NCI-H774 (cell line): ENCODE measurements at places on chromosomes 3 and 15.
A peak's percentile ranks its signal among the peaks of the same experiment; 100 is the strongest.

DNA sequence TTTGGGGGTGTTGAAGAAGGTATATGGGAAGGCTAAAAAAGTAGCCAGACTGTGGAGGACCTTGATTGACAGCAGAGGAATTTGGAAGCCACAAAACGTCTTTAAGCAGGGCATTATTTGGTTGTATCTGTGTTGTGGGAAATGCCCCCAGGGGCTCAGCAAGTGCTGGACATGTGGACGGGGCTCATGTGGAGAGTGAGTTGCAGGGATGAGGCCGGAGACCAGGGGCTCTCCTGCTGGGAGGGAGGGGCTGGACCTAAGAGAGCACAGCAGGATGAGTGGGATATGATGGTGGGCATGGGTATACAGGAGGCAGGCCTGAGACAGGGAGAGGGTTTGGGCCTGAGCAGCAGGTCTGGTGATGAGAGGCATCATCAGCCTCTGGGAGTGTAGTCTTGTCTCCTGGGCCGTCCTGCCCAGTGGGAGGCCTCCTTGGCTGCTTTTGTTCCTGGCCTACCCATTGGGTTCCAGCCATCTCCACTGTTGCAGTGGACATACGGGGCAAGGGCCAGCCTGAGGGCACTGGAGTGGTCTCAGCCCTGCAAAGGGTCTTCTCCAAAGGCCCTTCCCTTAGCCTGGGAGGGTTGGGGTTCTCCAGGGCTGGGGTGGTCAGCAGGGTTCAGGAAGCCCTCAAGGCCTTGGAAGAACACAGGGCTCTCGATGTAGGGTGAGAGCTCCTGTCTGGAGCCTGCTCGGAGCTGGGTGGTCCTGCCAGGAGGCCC, 27.5 kb downstream of the ACAD9 start:
- DNase-seq: no peak

DNA sequence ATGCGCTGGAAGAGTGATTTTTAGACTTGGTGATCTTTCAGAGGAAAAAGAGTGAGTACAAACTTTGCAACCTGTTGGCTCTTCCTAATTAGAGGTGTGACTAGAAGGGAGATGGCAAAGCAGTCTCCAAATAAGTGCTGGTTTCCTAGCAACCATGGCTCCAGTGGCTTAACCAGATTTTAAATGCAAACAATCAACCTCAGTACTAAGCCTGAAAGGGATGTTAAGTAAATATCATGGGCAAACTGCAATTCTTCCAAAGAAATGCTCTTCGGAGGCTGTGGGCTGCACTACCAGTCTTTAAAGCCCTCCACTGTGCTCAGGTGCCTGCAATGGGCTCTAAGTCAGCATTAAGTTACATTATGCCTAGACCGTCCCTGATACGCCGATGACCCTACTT, 678.1 kb upstream of the CCDC54 start:
- peak; percentile 64 for DNase-seq

GRCh38 chr3:42022355-42022754, 60.5 kb upstream of the ULK4 start:
- DNase-seq: no peak

DNA sequence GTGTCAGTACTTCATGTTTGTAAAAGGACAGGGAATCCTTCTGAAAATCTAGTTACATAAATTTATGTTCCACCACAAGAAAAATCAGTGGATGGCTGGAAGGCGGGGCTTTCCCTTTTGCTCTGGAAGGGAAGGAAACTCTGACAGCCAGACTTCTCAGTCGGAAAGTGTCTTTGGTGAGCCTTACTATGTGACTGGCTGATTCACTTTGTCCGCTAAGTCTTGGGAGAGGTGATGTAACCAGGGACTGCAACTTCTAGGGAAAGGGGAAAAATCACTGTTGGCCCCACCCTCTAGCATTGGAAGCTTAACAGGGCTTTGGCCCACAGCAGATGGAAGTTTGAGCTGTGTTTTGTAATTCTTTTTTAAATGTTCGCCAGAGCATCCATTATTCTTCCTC, 281.4 kb upstream of the CTDSPL start:
- DNase-seq: no peak

DNA sequence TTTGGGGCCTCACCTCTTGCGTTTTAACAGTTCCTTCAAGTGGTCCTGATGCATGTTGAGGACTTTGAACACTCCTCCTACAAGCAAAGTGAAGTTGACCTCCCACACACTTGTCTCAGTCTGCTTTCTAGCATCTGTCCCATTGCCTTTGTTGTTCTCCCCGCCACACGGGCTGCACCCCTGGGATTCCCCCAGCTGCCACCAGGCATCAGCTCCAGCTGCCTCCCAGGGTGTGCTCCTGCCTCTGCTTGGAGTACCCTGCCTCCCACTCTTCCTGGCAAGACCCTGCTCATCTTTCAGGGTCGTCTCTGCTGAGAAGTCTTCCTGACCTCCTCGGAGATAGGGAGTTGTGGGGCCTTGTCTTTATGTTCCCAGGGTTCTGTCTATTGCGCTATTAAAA, 52.2 kb downstream of the IGF1R start:
- no peak for DNase-seq

GRCh38 chr15:31452595-31453557, 126.2 kb downstream of the KLF13 start:
- no peak for DNase-seq

DNA sequence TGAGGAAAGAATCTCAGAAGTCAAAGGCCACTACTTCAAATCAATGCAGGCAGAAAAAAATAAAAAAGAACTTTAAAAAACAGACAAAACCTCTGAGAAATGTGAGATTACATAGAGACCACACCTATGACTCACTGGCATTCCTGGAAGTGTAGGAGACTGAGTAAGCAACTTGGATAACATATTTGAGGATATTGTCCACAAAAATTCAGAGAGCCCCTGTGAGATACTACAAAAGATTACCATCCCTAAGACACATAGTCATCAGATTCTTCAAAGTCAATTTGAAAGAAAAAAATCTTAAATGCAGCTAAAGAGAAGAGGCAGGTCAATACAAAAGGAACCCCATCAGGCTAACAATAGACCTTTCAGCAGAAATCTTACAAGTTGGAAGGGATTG, 887.3 kb downstream of the NTRK3 start:
- DNase-seq: no peak

- DNase-seq: no peak
These were observed 1.2 kb downstream of the YEATS2 start for GRCh38 chr3:183698756-183699155.

DNA sequence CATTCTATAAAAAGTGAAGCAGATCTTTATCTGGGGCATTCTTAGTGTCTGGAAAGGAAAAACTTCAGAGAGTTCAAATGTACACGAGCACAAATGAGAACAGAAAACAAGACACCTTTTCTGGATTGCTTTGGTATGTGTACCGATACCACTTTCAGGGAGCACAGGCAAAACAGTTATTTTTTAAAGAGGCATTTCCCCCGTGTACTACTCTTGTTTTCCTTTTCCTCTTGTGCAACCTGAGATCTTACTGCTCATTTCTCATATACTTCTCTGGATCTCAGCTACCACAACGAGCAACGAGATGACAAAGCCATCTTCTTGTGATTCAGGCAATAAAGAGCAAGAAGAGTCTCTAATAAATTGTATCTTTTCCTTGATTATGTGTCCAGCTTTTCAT, 463.6 kb downstream of the SHQ1 start:
- no peak for DNase-seq

- no peak for DNase-seq
These were observed 4.2 kb downstream of the ARPP21 start for GRCh38 chr3:35643495-35643894.

DNA sequence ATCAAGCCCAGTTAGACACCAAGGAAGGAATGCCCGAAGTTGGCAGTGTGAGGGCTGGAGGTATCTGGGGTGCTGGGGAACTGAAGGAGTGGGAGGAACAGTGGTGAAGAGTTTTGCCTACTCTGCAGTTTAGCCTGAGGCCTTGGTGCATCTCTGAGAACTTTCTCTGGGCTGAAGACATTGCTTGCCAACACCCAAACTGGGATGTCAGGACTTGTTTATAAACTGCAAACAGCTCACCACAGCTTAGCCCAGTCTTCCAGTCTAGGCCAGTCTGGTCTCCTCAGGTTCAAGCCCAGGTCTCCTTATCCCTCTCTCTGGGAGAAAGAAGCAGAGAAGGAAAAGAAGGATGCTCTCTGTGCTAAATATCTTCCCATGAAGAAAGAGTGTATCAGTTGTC, 68.0 kb upstream of the BOC start:
- no peak for DNase-seq

DNA sequence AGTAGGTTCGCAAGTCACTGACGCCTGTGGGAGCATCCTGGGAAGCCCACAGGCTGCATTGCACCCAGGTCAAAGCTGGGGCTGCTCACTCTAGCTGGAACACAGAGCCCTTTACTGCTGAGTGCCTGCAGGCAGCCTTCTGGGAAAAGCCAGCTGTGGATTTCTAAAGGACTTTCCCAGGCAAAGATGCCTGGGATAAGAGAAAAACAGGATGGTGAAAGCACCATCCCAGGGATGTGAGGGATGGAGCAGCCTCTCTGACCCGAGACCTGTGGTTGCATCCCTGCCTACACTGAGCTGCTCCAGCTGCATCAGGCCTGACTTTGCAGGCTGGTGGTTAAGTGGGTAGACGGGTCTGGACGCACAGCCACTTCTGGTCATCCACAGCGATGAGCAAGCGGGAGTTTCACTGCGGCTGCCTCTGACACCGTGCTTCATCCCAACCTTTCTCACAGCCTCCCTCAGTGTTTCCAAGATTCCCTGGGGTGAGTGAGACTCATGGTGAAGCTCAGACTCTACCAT, 52.5 kb upstream of the AMOTL2 start:
- DNase-seq: no peak

DNA sequence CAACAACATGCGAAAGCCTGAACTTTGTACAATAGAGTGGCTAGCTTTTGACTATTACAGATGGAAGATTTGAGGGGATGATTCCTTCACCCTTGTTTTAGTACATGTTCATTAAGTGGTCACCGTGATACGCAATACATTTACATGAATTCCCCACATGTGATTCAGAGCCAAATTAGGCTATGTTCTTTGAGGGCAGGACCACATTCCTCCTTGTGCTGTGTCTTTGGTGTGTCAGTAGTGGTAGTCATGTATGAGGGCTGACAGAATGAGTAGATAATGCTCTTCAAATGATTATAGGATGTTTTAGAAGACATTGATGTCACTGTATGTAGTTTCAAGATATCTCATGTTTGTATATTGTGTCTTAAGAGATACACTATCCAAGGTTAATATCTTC, 12.1 kb downstream of the PTPRG start:
- DNase-seq: no peak

DNA sequence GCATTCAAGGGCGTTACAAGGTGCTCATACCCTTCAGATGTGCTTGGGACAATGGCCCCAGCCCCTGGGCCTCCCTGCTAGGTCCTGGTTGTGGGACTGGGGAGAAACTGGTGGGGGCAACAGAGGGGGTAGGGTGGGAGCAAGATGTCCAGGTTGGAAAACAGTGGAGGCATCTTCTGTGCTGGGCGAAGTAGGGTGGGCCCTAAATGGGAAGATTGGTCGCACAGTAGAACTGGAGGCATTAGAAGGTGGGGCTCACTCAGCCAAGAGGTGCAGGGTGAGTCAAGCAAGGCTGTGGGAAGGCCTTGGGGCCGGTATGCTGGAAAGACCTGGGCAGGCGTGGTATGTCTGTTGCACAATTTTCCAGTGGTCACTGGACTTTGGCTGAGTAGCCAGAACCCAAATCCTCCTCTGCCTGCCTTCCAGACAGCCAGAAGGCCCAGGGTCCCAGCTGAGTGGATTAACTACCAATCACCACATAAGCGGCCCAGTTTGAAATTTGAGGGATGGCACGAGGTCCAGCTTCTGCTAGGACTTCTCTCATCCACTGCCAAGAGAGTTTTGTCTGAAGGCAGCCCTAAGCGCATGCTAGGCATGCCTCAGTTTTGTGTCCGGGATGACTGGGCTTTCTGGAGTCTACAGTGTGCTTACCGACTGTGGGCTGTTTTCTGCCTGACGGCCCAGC, 74.5 kb downstream of the LSM3 start:
- no peak for DNase-seq

DNA sequence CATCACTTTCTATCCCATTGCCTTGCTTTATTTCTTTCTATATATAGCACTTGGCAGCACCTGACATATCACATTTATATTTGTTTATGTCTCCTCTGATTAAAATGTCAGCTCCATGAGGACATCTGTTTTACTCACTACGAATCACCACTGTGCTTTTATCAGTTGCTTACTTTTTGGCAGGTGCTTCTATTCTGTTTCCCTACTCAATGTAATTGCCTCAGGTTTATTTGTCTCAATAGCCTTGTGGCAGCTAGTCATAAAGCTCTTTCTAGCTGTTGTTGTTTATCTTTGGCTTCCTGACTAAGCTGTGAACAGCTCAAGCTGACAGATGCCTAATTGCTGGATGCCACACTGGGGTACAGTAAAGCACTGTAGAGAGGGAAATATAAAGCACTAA, 85.5 kb downstream of the VPS13C start:
- peak; percentile 91 for DNase-seq

DNA sequence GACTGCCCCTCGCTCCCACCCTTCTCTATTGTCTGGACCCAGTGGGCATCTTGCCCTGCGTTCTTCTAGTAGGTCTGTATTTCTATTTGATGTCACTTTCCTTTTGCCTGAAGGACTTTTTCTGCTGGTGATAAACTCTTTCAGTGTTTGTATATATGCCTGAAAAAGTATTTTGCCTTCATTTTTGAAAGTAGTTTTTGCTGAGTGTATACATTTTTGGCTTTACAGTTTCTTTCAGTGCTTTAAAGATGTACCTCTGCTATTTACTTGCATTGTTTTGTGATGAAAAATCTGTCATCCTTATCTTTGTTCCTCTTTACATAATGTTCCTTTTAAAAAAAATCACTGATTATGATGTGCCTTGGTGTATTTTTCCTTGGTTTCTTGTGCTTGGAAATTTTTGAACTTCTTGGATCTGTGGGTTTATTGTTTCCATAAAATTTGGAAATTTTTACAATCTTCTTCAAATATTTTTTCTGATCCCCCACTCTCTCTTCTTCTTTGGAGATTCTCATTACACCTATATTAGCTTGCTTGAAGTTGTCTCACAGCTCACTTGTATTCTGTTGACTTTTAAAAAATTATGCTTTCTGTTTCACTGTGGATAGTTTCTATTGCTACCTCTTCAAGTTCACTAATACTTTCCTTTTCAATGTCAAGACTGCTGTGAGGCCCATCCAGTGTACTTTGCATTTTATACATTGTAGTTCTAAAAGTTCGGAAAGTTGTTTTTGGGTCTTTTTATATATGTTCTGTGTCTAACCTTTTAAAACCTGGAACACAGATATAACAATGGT, 67.8 kb downstream of the RGMA start:
- DNase-seq: no peak

- no peak for DNase-seq
These were observed 51.8 kb downstream of the RGMA start for GRCh38 chr15:93036951-93037819.

- no peak for DNase-seq
These were observed 62.6 kb upstream of the SCN10A start for GRCh38 chr3:38878646-38879045.

DNA sequence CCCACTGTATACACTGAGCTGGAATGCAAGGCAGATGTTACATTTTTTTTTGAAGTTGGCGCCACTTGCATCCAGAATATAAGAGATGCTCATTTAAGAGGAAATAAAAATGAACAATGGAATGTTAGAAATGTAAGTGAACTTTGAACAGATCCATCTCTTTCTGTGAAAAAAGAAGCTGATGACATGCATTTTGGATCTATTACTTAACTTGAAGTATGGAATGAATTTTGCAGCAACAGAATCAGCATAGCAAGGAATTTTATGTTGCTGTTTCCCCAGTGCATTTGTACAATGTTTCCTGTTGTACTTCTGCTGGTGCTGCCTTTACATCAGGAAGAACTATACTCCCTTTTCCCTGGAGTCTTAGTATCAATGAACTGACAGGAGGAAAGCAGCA, 178.2 kb downstream of the LSAMP start:
- no peak for DNase-seq

- no peak for DNase-seq
These were observed 77.3 kb upstream of the SCN5A start for GRCh38 chr3:38726751-38727150.
